ENCODE measurements at places on chromosomes 6 and 20.

DNA sequence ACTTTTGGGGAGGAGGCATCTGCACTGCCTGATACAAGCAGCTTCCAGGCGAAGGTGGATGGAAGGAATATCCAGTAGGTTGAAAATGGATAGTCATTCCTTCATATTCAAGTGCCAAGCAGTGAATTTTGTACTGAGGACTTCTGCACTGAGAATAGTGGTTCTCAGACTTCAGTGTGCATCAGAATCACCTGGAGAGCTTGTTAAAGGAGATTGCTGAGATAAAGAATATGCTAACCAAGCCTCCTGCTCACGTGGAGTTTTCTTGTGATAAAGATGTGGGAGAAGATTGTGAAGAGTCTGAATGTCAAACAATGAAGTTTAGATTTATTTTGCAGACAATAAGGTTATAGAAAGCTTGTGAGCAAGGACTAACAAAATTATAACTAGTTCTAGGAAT is 97.8 kb downstream of the HFE start:
- no peak for DNase-seq

GRCh38 chr20:12594410-12595088 is 414.2 kb upstream of the SPTLC3 start:
- DNase-seq, result no peak

- DNase-seq, result no peak
Observed at GRCh38 chr6:169935861-169936260, 184.4 kb downstream of the ERMARD start.

DNA sequence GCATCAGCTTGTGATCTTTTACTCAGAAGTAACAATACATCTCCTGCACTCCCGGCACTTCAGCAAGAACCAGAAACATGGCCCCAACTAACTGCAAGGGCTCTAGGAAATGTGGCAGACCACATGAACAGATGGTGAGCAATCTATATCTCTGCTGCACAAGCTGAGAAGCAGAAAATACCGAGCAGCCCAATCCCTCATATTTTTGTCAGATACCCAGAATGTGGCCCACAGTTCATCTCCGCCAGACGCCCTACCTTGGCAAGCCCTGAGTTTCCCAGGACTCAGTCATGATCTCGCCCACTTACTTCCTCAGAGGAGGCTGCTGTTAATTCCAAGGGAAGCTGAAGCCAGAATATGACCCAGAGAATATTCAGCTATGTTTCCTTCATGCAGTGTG is 63.1 kb upstream of the PHACTR1 start:
- DNase-seq, result no peak

GRCh38 chr6:15487262-15487661 is 175.6 kb downstream of the DTNBP1 start:
- no peak for DNase-seq

DNA sequence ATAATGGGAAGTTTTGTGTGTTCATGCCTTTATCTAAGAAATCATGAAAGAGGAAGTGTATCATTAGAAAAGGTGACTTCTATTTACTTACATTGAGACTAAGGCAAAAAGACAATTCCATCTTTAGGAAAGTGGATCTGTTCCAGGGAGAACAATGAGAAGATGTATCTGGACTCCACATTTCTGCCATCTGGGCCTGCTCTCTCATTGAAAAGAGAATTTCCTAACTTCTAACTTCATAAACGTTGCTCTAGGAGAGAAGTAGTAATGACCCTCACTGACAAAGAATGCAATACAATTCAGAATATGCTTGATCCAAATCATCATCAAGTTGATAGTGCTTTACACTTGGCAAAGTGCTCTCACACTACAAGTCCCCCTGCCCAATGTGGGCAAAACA is 294.2 kb downstream of the OGFRL1 start:
- DNase-seq, result no peak

GRCh38 chr20:57742507-57743181 is 32.8 kb upstream of the PMEPA1 start:
- DNase-seq, result no peak

DNA sequence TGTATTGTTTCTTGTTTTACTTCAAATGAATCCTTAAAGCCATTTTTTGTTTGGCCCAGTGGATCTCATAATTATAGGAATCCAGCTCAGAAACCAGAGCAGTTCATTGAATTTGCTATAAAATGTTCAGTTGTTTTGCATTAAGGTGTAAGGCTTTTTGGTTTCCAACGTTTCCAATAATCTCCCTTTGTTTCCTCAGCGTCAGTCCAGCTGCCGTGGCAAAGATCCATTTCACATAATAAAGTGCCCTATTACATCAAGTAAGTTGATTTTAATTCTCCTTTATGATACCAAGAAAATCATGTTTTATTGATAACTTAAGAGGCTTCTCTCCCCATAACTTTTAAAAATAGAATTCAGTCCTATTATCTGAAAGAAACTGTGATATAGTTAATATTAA is 472.6 kb downstream of the UTRN start:
- no peak for DNase-seq

DNA sequence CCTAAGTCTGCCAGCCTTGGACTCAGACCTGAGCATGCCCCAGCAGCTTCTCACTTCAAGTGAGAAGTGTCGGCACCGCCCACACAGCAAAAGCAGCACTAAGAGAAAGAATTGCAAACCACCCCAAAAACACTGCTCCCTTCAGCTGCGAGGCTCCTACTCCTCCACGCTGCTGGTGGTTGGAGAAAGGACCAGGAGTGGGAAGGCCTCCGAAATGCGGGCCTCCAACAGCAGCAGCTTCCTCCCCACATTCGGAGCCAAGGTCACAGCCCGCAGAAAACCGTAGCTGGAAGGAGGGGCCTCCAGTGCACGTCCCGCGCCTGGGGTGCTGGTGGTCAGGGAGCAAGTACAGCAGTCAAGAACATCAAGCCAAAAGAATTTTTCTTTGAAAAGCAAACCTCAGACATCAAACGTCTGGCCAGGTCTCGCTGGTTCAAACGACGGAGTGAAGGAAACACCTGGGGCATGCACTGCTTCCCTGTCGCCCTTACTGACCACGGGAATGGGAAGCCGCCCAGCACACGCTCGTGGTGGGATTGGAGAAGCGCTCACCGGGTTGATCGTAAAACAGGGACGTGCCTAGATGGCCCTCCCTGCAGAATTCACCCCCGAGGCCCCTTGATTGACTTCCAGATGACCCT is 185.6 kb upstream of the CST7 start:
- no peak for DNase-seq

GRCh38 chr6:141199074-141199473 is 933.7 kb upstream of the GJE1 start:
- no peak for DNase-seq

- DNase-seq, result no peak
Observed at GRCh38 chr6:30752157-30752927, 8.0 kb upstream of the IER3 start.

- DNase-seq, result no peak
Observed at GRCh38 chr6:26329763-26330511, 35.1 kb upstream of the BTN3A2 start.

- DNase-seq, result no peak
Observed at GRCh38 chr6:13390658-13391057, 62.3 kb upstream of the TBC1D7 start.

DNA sequence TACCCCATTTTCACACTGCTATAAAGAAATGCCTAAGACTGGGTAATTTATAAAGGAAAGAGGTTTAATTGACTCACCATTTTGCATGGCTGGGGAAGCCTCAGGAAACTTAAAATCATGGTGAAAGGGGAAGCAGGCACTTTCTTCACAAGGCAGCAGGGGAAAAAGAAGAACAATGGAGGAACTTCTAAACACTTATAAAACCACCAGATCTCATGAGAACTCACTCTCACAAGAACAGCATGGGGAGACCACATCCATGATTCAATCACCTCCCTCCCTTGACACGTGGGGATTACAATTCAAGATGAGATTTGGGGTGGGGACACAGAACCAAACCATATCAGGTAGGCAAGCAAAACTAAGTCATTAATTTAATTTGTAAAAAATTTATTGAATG is 343.2 kb downstream of the FRK start:
- no peak for DNase-seq

- DNase-seq, result no peak
Observed at GRCh38 chr6:85096976-85097375, 332.6 kb upstream of the TBX18 start.

DNA sequence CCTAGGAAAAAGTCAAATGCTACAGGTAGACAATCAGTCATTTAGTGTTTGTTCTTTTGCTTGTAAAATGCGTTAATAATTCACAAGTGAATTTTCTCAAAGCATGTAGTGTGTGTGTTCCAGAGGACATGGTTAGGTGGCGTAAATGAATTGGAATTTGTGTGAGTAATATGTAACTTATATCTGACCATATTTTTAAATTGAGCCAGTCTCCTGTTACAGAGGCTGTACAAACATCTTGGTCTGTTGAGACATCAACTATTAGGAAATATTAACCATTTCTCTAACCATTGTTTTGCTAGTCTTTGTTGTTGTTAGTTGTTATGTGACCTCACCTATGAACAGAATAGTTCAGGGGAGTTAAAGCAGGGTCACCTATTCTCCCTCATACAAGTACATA is 22.7 kb downstream of the MCM8 start:
- no peak for DNase-seq

DNA sequence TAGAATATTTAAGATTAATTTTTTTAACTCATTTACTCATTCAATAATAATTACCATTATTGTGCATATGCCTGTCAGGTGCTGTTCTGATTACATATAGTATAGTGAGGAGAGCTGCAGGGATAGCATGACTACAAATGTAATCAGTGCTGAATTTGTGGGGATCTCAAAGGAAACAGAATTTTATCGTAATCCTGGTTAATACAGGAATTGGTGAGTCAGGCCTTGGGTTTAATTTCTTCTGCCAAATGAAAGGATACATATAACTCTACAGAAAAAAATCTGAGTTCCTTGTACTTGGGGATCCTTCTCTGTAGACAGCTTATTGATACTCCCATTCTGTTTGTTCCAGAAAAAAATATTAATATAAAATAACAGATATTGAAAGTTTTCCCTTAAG is 297.2 kb downstream of the GJA1 start:
- no peak for DNase-seq

- DNase-seq, result no peak
Observed at GRCh38 chr6:8934318-8934717, 499.0 kb upstream of the SLC35B3 start.

DNA sequence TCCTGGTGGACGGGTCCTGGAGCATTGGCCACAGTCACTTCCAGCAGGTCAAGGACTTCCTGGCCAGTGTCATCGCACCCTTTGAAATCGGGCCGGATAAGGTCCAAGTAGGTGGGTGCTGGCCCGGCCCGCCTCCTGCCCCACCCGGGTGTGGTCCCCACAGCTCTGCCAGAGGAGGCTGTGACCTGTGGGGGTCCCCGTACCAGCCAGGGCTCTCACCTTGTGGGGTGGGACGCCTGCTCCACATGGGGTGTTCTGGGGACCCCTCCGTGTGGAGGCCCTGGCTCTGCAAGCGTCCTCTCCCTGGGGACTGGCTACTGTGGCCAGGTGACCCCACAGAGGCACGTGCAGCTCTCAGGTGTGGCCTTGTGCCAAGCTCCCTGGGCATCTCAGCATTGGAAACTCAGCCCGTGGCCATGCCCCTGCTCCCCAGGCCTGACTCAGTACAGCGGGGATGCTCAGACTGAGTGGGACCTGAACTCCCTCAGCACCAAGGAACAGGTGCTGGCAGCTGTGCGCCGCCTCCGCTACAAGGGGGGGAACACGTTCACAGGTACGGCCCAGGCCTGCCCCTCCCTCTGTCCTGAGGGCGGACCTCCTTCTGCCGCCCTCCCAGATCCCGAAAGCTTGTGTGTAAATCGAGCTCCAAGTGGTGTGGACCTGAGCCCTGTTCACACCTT is 14.7 kb downstream of the COL20A1 start:
- DNase-seq, result no peak

- no peak for DNase-seq
Observed at GRCh38 chr20:6450841-6451240, 316.6 kb upstream of the BMP2 start.

DNA sequence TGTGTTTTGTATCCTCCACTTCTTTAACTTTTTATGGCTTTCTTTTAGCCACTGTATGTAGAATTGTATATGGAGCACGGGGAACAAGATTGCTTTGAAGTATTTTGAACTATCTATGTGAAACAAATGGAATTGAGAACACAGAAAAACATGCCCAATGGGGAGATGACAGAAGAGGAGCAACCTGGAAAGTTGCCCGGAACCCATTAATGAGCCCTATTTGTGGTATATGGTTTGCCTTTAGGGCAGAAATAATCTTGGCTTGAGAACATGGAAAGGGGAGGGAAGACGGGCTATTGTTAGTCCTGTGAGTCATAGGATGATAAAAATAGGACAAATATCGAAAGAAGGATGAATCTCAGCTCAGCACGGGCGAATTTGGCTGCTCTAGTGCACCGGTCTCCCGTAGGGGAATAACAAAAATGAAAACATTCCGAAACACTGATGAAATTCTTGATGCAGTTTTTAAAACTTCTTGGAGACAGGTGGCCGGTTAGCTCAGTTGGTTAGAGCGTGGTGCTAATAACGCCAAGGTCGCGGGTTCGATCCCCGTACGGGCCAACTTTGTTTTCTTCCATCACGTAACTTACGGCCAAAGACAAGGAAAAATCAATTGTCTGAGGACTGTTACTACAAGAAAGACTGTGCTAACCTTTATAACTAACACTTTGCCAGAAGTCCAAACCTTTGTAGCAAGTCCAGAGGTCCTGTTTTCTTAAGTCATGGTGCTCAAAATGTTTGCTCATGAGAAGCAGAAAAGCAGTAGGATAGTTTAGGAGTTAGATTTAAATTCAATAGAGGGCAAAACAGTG is 15.7 kb downstream of the HMGN4 start:
- no peak for DNase-seq

DNA sequence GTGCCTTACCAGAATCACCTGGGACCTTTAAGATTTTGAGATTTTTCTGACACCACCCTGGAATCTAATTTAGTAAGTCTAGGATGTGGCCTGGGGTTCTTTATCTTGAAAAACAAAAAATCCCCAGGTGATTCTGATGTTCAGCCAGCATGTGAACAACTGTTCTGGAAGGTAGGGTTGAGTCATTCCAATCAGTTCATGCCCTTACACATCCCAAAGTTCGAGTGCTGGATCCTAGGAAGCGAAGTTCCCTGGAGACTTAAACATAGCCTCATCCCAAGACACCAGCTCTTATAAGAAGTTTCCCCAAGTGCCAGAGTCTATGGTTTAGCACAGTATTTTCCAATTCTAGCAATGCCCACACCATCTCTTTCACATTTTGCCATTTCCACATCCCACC is 6.3 kb upstream of the TSHZ2 start:
- DNase-seq, result no peak

GRCh38 chr20:50276119-50277063 is 85.8 kb downstream of the CEBPB start:
- no peak for DNase-seq

DNA sequence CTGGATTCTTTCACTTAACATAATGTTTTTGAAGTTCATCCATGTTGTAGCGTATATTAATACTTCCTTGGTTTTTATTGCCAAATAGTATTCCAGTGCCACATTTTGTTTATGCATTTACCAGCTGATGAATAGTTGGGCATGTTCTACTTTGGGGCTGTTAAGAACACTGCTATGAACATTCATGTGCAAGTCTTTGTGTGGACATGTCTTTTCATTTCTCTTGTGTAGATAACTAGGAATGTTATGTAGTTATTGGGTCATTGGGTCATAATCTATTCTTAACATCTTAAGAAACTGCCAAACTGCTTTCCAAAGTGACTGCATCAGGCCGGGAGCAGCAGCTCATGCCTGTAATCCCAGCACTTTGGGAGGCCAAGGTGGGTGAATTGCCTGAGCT is 43.8 kb upstream of the GLP1R start:
- DNase-seq, result no peak
